Amniotic epithelial cell (primary cell): ENCODE measurements at places on chromosomes 1 and 21.

DNA sequence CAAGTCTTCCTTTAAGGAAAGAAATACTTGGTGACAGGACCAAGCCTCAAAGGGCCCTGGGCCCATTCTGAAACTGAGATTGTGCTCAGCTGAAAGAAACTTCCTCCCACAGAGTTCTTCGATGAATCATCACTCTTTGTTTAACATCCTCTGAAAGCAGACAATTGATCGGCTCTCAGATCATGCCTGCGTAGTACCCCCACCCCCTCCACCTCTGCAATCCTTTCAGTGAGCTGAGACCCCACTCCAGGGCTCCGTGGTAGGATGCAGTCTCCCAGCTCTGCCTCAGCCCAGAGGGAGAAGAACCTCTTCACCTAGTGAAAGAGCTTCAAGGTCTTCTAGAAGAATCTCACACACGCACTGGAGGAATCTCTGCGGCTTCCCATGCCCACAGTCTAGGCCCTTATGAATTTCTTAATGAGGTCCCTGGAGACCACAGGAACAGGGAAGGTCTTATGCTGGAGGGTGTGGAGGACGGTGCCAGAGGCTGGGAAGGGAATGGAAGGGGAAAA lies 104.9 kb upstream of the SOD1 start:
- DNase-seq = no peak

DNA sequence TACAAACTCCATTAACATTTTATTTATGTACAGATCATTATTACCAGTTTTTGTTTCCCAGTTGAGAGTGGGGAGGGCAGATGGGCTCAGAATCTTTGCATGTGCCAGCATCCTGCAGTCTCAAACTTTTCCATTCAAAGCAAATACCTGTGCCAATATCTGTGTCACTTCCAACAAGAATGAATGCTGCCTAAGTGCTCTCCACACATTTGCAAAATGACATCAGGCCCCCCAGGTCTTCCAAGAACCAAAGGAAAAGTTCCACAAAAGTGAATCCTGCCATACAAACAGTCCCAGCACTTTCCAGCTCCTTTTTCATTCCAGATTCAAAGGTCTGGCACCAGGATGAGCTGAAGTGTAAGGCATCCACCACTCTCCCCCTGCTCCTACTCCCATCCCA lies 1.7 kb upstream of the TIE1 start:
- DNase-seq = no peak

DNA sequence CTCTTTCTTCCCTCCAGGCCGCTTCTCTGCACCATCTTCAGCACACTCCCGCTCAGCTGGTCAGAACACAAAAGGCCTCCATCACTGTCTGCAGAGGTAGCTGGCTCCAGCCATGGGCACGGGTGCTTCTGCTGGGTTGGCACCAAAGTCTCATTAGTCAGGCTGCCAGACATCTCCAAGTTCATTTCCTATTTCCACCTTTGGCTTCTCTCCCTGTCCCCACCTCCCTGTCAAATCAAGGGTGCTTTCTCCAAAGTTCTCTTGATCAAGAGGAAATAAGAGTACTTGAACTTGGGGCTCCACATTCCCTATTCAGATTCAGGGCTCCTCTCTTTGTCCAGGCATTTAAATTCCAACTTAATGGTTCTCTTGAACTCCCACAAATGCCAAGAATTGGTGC lies 33.9 kb upstream of the GRIK3 start:
- DNase-seq = no peak

DNA sequence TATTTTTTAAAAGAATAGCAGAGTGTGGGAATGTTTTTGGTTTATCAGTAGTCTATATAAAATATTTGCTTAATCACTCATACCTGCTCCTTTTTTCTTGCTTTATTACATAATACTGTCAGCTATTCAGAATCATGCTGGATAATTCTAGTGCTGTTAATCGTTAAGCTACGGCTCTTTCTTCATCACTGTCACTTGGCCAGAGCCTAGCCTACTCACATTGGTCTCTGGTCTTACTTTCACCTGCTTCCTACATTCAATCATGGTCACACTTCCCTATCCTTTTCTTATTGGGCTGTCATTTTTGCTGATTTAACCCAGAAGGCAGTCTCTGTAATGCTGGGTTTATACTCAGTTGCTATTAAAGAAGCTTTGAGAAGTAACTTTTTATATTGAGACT lies 2.5 kb downstream of the KLHL20 start:
- DNase-seq = no peak

- DNase-seq = no peak
Observed at GRCh38 chr1:21669258-21670058, at the start of gene RAP1GAP. RAP1GAP (minus strand) TSS chr1:21669357; CDS start chr1:21620032, 49,325 bp downstream.

DNA sequence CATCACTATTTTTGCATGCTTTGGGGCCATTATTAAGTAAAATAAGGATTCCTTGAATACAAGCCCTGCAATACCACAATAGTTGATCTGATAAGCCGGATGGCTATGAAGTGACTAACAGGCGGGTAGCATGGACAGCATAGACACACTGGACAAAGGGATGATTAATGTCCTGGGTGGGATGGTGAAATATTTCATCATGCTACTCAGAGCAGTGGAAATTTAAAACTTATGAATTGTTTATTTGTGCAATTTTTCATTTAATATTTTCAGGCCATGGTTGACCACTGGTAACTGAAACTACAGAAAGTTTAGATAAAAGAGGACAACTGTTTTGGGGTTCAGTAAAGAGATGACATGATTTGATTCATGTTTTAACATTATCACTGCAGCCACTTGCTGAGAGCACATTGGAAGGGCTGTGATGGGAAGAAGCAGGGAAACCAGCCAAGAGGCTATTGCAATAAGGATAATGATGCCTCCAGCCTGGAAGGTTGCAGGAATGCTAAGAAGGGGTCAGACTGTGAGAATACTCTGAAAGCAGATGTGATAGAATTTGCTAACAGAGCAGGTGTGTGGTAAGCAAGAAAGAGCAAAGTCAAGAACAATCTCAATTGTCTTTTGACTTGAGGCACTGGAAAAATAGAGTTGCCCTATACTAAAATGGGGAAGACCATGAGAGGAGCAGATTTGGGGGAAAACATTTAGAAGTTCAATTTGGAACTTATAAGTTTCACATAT lies 62.5 kb upstream of the TNFSF4 start:
- DNase-seq = peak; percentile 96

DNA sequence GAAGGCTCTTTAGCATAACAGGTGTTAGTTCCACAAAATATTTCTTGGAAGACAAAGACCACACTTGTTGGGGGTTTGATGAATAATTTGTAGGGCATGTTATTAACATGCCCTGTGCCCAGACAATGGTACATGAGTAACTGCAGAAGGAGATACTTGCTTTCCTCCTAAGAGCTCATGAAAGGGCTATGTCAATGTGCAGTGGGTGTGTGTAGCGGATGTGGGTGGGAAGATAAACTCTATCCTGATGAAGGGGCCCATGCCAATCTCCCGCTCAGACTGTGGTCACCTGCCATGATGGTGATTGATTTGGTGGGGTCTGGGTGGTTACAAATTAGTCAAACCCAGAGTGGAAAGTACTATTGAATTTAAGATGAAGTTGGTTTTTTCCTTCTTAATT lies 69.8 kb upstream of the DNAH14 start:
- no peak for DNase-seq

DNA sequence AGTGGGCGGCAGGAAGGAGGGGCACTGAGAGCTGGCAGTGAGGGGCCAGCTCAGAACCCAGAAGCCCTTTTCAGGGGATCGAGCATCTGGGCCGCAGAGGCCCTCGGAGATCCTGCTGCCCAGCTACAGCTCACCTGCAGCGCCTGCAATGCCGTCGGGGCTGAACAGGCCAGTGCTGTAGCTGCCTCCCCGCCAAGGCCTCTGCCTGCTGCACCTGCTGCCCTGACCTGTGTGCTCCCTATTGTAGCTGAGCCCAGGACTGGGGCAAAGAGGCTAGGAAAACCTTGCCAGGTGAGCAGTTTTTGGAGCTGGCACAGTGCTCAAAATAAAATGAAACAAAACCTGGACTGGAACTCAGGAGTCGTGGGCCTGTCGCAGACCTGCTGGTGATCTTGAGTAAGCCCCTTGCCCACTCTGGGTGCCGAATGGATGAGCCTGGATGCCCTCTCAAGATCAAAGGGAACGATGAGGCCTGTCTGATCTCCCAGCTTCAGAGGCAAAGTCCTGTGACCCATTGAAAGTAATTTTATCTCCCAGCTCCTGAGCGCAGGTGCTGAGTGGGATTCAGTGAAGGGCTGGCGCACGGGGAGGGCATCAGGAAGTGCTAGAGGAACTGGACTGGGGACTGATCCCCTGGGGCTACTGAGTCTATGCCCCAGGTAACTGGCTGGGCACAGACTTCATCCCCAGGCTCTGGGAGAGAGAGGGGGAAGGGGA lies 154.6 kb downstream of the FOXD2 start:
- no peak for DNase-seq

DNA sequence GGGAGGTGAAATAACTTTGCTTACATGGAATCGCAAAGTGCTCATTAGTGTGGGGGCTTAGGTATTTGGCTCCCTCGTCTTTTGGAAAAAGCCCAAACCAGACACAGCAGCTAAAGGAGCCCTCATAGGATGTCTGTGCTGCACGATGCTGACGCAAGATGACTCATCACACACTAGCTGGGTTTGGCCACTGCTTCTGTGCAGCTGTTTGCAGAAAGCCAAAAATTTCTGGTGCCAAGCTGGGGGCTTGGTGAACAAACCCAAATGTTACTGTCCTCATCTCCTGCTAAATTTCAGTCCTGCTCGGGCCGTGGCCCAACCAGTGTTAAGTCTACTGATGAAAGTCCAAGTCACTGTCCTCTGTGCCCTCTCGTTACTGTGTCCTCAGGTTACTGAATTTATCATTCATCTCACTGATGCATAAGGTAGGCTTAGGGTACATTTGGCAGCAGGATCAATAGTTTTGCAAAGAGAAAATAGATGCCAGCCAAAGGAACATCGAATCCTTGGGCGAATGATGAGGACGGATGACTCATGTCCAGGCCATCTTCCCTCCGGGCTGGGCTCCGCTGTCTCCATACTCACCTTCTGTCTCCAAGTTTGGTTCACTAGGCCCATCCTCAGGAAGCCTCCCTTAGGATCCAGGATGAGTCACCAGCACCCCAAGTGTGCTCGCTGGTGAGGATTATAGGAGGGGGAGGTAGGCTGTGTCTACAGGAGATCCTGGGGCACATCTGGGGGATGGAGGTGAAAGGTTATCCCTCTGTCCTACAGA lies 177.7 kb downstream of the ADSS2 start:
- DNase-seq = peak; percentile 98

- DNase-seq = no peak
Observed at GRCh38 chr1:89739013-89739843, 81.6 kb upstream of the LRRC8D start.

DNA sequence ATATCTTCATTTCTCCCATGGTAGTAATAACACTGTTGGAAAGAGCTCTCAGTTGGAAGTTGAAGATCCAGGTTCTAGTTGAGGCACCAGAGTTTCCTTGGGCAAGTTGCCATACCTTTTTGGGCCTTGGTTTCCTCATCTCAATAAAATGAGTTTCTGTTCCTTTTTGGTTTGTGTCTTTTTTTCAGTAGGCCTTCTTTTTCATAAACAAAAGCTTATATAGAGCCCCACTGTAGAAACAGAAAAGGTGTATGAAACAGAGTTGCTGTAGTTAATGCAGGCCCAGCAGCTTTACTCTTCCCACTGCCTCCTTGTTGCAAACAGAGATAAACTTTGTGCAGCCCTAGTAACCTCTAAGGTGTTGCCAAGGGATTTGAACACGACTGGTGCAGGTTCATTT lies 41.7 kb downstream of the WNT4 start:
- no peak for DNase-seq

- peak; percentile 57 for DNase-seq
Observed at GRCh38 chr21:45322960-45323461, 35.3 kb upstream of the POFUT2 start.

DNA sequence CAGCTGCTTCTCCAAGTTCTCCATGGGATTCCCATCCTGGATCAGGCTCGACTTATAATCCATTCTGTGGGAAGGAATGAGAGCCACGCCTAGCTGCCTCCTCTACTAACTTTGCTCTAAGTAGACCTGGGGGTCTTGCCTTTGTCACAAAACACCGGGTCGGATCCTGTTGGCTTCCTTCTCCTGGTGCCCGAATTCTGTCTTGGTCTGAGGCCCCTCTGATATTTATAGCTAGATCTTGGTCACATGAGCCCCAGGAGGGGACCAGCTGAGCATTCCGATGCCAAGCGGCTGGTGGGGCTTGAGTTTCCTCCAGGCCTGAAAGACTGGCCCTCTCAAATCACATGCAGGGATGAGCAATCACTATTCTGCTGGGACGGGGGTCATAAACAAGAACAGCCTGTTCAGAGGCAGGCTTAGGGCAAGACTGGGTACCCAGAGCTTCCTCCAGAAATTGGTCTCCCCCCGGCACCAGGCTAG lies at the start of gene TRIM63:
TSS of gene TRIM63 (minus strand) at position 199 of the 480 bp plus-strand sequence. CDS start at position 63, 136 bp downstream.
- peak; percentile 21 for DNase-seq

GRCh38 chr1:164683235-164683634 lies 124.3 kb downstream of the PBX1 start:
- DNase-seq = peak; percentile 93

DNA sequence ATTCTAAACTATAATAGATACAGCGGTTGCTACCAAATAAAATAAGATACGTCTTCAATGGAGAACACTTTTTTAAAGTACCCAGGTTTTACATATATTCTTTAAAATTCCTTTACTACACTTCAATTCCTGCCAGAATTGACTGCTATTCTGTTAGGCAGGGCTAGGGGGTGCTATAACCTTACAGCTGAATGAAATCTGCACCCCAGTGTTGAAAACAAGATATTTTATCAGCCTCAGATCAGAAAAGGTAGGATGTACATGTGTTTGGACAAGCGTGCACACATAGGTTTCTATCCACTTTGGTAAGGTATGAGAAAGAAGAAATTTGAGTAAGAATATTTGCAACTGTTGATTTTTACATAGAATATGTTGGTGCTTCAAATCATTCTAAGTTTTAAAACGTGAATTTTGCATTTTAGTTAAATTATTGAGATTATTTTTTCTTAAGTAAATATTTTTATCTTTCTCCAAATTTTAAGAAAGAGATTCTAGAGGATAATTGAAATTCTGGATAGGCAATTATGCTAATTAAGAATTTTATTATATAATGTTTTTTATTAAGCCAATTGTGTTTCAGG lies 490.8 kb upstream of the ADGRL4 start:
- peak; percentile 42 for DNase-seq

GRCh38 chr1:22325531-22326371 lies 125.9 kb upstream of the ZBTB40 start:
- no peak for DNase-seq

GRCh38 chr1:228937851-228938536 lies 202.7 kb downstream of the RHOU start:
- DNase-seq = no peak

DNA sequence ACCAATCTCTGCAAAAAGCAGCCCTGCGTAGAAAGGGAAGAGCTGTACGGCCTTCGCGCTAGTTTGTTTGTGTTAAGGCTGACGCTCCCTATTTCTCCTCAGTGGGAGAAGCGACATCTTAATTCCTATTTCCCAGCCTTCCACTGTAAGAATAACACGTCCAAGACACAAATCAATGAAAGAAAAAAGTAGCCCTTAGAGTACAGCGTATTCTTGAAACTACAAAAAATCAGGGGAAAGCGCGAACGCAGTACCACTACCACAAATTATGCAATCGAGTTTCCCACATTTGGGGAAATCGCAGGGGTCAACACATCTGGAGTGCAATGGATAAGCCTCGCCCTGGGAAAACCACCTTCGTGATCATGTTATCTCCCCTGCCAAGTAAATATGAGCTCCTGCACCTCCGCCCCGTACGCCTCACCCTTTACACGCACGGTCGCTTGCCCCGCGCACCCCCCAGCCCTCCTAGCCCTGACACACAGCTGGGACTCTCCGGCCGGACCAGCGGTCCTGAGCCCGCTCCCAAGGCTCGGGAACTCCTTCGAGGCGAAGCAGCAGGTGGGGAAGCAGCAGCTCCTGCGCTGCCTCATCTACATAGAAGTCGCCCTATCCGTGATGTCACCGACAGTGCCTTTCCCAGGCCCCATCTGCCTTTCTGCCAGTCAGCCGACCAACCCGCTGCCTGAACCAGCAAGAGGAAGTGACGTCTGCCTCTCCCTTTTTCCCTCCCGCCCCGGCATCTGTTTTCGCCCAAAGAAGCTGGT lies 94.7 kb downstream of the PPIAL4G start:
- peak; percentile 95 for DNase-seq
